ENCODE measurements at places on chromosomes 7 and 10.

DNA sequence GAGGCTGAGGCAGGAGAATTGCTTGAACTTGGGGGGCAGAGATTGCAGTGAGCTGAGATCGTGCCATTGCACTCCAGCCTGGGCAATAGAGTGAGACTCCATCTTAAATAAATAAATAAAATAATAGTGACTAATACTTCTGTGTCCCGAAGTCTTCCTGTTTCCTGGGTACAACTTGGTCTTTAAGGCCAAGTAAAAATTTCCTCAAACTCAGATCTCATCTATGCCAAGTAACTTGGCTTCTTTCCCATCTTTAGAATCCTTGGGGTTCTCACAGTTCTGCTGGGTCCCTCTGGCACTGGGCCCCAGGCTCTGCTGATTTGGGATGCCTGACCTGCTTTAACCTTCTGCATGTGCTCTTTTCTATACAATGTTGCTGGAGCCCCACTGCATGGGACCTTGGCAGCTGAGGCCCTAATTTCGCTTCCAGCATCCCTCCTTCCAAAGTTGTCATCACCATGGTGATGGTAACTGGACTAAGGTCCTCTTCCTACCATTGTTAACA, 22.7 kb upstream of the AKR1B10 start:
- DNase-seq, result no peak

GRCh38 chr7:43211286-43211685, 98.8 kb downstream of the HECW1 start:
- no peak for DNase-seq

DNA sequence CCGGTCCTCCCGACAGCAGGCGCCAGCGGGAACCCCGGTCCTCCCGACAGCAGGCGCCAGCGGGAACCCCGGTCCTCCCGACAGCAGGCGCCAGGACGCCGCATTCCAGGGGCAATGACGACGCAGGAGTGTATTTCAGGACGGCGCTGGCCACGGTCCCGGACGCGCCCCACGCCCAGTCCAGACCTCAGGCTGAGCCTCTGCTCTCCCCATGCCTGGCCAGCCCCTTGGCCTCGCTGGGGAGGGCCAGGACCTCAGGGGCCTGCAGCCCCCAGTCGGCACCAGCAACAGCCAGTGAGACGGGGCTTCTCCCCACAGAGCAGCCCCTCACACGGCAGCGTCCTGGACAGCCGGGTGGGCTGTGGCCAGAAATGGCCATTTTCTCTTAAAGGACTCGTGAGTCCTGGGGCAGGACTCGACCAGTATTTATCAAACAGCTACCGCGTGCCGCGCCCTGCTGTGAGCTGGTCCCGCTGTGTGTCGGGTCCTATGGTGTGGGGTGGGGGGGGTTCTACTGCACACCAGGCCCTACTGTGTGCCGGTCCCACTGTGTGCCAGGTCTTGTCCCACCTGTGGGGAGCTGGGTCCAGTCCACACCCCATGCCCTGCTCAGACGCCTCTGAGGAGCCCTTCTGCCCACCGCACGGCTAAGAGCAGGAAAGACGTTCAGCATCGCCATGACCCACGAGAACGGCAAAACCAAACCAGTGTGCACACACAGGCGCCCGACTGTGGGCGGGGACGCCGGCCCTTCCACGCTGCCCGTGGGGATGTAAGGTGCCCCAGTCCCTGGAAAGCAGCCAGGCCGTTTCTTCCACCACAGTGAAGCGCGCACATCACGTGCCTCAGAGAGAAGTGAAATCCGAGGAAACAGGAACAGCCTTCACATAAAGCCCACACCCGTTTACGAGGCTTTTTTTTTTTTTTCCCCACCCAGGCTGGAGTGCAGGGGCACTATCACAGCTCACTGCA, 33.3 kb downstream of the GET4 start:
- DNase-seq, result no peak

GRCh38 chr10:70096705-70097420, 35.8 kb downstream of the AIFM2 start:
- no peak for DNase-seq

DNA sequence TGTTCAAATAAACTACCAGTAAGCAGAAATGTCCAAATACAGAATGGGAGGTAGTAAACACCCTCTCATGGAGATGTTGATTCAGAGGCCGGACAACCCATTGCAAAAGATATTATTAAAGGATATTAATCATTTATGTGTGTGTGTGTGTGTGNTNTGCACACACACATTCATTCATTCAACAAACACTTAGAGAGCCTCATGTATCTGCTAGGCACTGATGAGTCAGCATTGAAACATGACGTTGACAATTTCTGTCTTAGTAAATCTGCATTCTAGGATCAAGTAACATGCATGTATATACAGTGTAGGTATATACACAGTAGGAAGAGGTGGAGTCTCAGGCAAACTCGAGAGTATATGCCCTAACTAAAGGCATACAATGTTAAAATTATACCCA, 187.0 kb downstream of the ZNF365 start:
- no peak for DNase-seq

DNA sequence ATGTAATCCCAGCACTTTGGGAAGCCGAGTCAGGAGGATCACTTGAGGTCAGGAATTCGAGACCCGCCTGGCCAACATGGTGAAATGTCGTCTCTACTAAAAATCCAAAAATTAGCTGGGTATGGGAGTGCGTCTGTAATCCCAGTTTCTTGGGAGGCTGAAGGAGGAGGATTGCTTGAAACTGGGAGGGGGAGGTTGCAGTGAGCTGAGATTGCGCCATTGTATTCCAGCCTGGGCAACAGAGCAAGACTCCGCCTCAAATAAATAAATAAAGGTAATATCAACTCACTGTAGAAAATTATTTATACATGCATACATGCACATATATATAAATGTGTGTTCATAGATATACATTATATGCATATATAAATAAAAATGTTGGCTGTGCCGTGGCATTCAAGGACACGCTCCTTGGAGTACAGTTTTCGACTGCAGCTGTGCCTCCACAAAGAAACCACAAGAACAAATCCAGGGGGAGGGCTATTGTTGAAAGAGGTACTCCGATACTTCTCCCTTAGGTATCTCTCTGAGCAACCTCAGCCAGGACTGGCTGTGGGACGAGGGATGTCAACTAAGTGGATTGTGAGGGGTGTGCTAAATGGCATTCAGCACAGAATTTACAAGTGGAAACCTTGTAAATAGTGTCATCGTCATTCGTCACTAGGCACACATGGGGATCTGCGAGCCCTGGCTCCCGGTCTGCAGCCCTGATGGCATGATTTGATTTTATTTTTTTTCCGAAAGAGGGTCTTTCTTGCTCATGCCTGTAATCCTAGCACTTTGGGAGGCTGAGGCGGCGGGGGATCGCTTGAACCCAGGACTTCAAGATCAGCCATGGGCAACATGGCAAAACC, 49.3 kb downstream of the HIP1 start:
- DNase-seq, result no peak

DNA sequence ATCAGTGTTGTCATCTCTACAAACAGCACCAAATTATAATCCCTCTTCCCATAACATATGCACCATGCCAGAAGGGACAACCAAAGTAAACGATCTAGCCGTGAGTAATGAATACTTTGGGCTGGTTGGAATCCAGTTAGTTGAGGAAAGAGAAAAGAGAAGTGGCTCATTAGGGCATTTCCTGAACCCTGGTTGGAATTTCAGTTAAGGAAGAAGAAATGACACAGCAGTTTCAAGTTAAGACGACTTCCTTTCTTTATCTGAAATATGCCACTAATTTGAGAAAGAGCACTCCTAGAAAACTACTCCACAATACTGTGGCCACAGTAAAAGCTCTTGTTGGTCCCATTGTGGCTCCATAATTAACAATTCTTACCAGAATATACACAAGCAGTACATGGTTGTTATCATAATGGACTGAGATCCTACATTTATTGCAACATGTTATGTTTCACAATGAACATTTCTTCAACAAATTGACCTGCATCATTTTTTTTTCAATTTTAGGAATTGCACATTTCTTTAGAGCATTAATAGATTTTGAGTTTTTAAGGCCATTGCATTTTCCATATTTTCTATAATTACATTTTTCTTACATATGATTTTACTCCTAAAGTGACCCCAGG, at the start of gene TFEC:
Gene TFEC, minus strand, starts transcription at position 113 of the 626 bp plus-strand sequence. CDS start 46,322 bp downstream, outside the sequence.
- no peak for DNase-seq

GRCh38 chr10:290026-290725, 154.9 kb downstream of the ZMYND11 start:
- no peak for DNase-seq

- no peak for DNase-seq
These were observed 42.2 kb downstream of the ACSM6 start for GRCh38 chr10:95236068-95236903.

GRCh38 chr7:106598663-106599342, 62.2 kb downstream of the CCDC71L start:
- DNase-seq, result peak; percentile 7

GRCh38 chr10:99579971-99580370, 40.3 kb downstream of the SLC25A28 start:
- no peak for DNase-seq

DNA sequence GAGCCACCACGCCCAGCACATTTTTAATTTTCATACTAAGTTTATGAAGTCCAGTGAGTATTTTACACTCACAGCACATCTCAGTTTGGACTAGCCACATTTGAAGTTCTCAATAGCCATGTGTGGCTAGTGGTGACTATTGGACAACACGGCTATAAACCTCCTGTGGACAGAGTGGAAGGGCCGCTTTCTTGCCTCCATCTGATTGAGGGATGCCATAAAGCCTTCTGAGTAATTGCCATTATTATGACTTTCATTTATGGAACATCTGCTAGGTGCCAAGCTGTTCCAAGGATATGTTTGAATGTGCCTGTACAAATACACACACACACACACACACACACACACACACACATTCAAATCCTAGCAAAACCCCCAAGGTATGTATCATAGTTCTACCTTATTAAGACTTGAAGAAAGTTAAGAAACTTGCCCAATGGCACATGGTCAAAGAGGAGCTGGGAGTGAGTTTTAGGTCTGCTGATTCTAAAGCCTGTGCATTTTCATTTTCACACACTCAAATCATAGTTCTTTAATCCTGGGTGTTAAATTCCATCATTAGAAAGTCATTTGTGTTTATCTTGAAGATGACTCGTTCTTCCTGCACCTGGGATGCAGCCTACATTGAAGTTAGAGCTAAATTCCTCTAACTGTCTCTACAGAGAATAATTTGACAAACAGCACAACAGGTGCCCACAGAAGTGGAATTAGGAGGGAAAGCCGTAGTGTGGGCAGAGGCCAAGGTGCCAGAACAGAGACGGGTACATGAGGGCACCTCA, 143.3 kb downstream of the PKD1L1 start:
- DNase-seq, result no peak

DNA sequence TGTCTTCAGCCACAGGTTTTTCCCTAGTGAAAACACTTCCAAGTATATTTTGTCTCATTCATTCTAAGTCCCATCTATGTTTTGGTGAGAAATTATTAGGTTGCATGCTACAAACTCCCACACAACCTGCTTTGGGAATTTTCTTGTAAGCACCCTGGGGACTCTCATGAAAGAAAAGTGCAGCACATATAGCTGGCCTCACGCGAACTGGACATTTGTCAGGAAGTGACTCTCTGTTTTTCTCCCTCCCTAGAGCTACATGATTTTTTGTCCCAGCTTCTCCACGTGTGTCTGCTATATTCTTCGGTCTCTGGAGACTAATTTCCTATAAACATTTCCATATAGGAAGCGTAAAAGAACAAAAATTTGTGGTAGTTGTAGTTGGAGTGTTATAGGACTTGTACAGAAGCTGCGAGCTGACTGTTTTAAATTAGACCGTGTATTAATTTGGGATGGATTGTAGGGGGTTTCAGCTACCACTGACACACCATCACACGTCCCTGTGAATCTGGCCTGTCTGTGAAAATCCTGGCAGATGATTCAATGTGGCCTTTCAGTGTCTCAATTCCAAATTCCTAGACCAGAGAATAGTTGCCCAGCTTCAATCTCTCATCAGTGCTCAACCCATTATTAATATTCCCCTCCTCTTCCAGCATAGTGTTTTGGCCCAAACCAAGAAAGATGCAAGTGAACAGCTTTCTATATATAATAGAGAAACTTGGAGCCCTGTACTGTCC, 40.2 kb downstream of the ARL4A start:
- no peak for DNase-seq

DNA sequence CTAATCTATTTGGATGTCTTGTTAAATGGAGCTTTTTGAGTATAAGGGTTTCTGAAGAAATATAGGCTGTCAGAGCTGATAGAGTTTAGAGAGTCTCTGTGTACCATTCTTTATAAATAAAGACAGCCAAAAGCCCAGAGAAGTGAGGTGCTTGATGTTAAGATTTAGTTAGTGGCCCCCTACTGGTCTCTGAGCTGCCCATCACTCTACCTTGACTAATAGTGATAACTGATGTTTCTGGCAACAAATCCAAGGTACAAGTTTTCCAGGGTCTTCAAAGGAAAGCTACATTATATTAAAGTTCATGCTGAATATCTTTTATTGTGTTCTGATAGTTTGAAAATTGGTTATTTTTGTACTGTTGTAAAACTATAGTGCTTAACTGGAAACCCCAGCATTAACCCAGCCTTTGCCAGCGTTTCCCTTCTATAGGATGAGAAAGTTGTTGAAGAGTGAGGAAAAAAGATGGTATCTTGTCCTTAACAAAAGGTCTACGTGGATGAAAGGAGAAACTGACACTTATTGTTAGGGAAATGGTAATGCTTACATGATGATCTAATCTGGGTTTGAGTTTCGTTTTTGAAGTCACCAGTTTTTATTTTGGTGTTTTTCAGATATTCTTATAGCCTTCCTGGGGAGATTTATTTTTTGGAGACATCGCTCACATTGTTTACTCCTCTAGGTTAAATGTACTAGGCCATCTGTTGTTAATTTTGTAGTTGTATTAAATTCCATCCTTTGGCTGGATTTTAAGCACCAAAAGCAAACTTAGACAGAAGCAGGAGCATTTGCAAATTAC, 79.0 kb downstream of the AUTS2 start:
- DNase-seq, result no peak

DNA sequence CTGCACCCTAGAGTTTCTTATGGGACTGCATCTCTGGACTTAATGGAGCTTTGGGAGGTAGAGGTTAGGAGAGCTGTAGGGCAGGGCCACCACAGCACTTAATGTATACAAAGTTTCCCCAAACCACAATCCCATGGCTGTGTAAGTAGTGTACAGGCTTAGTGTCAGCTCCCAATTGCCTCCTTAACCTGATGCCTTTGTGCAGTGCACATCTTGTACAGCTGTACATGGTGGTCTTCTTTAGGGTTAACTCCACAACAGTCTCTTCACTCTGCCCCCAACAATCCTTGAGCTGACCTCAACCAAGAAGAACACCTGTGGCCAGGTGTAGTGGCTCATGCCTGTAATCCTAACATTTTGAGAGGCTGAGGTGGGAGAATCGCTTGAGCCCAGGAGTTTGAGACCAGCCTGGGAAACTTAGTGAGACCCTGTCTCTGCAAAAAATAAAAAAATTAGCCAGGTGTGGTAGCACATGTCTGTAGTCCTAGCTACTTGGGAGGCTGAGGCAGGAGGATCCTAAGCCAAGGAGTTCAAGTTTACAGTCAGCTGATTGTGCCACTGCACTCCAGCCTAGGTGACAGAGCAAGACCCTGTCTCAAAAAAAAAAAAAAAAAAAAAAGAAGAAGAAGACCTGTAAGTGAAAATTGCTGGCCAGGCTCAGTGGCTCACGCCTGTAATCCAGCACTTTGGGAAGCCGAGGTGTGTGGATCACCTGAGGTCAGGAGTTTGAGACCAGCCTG, 6.8 kb downstream of the PLAU start:
- no peak for DNase-seq
